COLO829 (cell line): ENCODE measurements at places on chromosomes 5 and 9.

- no peak for DNase-seq
These were observed 166.5 kb upstream of the PRR16 start for GRCh38 chr5:120297616-120298015.

- DNase-seq: no peak
These were observed 1280.6 kb upstream of the ACO1 start for GRCh38 chr9:31103836-31104235.

DNA sequence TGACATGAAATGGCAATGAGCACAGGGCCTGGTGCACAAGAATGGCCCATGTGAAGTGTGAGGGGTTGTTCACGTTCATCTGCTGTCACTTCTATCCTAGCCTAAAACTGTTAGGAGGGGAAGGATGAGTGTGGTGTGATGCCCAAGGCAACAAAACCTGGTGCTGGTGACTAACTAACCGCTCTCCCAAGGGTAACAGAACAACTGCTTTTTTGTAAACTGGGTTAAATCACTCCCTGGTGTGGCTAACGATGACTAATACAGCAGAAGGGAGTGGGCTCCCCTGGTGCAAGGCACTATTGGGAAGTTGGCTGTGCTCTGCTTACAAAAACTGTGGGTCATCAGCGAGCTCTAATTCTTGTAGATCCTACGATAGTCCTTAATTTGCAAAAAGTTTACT lies 103.2 kb upstream of the VCAN start:
- DNase-seq: peak; percentile 82

DNA sequence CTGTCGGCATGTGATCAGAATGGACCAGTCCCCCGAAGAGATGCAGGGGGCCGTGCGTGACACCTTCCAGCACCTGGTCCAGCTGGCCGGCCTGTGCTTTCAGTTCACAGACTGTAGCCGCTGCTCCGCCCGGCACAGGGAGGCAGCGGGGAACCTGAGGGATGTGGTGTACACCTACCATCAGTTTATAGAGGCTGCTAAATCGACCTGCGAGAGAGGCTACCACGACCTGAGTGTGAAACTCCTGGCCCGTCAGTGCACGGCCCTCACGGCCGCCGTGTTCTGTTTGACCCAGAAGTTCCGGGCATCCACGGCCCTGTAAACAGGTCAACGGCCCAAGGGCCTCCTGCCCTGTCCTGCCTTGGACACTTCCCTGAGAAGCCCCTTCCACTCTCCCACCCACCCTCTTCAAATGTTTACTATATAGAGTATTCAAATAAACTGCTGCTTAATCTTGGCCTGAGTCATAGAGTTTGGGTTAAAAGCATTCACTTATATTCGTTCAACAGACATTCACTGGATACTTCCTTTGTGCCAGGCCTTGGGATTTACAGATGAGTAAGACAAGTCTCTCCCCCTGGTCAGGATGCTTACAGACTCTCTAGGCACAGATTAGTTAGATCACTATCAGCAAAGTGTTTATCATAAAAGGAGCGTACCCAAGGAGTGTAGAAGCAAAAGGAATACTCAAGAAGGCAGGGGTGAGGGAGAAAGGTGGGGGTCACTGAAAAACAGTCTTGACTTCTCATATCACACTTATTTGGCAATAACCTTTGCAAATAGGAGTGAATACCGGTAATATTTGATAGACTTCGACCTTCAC lies 6.9 kb upstream of the TRMT10B start:
- peak; percentile 40 for DNase-seq

DNA sequence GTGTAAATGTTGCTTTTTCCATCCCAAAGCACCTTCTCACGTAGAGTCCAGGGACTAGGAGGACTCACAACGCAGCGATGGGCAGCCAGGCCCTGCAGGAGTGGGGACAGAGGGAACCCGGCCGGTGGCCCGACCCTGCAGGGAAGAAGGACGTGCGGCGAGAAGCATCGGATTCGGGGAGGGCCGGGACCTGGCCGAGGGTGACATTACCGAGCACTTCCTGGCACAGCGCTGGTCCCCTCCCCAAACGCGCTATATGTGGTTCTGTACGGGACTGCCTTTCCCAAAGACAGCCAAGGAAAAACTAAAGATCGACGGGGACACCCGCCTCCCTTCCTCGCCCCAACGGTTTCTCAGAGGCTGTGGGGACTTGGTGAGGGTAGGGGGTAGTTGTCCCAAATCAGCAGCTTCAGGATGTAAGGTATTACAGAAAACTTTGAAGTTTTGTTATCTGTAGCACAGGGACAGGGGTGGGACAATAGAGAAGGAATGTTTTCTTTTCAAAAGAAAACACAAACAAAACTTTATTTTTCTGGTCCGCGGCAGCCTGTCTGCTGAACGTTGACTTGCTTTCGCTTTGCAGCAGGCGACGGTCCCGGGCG lies 887 bp upstream of the MAP3K1 start:
- no peak for DNase-seq

GRCh38 chr5:80216096-80216495 lies 39.8 kb downstream of the SERINC5 start:
- no peak for DNase-seq

GRCh38 chr9:133035669-133036068 lies 4.9 kb downstream of the GTF3C5 start:
- DNase-seq: no peak
